ENCODE measurements at places on chromosomes 11 and 22.

- no peak for DNase-seq
These were observed 3.2 kb upstream of the RTN4R start for GRCh38 chr22:20271114-20271994.

GRCh38 chr11:47461876-47462275, 12.9 kb upstream of the RAPSN start:
- DNase-seq: no peak

DNA sequence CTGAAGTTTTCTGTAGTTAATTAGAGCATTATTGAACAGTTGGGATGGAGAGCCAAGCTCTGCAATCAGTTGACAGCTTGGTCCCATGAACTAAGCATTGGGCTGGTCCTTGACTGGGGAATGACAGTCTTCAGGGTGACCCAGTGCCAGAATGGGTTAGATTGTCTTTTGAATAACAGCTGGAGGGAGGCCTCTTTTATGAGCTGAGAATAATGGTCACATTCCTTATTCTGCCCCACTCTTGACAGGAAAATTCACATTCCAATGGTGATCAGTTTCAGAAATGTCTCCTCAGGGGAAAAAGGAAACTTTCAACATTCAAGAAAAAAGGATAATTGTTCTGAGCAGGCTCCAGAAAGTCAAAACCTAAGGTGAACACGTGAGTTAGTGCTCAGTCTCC, 113.9 kb downstream of the KIRREL3 start:
- DNase-seq: no peak

GRCh38 chr22:28029201-28029948, 110.3 kb upstream of the PITPNB start:
- DNase-seq: no peak

DNA sequence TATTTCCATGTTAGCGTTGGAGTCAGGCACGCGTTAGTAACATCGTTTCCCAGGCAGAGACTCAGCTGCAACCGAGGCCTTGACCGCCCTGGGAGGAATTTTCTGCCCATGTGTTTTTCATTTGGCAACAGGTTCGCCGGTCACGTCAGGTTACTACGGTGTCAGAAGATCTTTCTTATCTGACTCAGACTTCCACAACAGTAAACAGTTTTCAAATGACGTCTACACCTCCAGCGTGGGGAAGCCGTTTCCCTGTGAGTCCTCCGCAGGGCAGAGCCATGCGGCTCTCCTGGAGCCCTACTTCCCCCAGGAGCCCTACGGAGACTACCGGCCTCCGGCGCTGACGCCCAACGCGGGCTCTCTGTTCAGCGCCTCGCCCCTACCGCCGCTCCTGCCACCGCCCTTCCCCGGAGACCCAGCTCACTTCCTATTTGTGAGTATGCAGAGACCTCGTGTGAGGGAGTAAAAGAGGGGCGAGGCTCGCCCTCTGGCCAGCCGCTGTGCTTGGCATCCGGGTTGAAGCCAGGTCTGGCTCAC, 14.3 kb upstream of the POU2AF3 start:
- DNase-seq: no peak

DNA sequence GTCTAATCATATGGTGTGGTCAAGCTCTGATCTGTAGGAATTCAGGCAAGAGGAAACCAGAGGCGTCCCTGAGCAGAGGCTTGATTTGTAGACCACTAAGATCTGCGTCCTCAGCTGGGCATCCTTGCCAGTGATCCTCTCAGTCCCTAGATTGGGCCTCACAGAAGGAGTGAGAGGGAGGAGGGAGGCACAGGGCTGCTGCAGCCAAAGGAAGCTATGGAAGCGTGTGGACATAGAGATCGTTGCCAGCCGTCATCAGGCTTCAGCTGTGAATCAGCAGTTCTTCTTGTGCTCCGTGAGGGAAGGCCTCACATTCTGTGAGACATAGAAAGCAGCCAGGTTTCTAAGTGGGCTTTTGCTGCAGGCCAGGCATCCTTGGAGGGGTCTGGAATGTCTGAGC, 254.6 kb upstream of the KIRREL3 start:
- no peak for DNase-seq

- DNase-seq: no peak
These were observed 7.1 kb downstream of the VSIG10L2 start for GRCh38 chr11:125952973-125953372.

- DNase-seq: peak; percentile 31
These were observed 19.9 kb downstream of the BID start for GRCh38 chr22:17754233-17754925.

GRCh38 chr22:19972652-19973550, 31.3 kb upstream of the TXNRD2 start:
- no peak for DNase-seq

DNA sequence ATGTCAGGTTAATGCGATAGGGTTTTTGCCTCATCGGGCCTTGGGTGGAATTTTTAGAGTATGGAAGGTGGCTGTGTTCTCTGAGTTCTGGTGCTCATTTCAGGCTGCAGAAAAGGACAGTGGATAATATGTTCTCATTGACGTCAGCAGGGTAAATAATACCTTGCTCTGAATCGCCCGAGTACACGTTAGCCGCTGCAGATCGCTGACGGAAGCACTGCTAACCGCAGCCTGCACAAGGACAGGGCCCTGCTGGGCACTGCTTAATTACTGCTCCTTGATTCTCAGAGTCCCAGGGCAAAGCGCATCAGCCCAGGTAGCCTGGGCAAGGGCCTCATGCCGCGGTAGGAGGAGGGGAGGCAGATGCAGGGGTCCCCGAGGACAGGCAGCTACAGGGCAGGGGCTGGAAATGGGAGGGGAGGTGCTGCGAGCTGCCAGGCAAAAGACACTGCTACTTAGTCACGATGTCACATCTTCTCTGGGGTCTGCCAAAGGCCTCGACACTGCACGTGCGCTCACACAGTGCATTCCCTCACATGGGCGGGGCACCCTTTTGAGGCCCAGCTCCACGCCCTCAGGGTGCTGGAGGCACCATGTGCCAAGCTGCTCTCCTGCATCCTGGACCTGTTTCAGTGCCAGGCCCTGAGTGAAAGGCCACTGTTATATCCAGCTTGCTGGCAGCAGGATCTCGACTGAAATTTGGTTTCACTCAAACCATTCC, 35.2 kb downstream of the PPP2R1B start:
- DNase-seq: no peak

GRCh38 chr11:58024601-58025091, 965 bp downstream of the OR9Q1 start:
- DNase-seq: no peak

- DNase-seq: no peak
These were observed 23.0 kb downstream of the NECTIN1 start for GRCh38 chr11:119706029-119706428.

- DNase-seq: no peak
These were observed 13.0 kb upstream of the MCHR1 start for GRCh38 chr22:40666151-40666848.

All from CD4-positive, alpha-beta T cell treated with Interleukin-2 at 100 ng/mL for 4 hours (primary cell).